ENCODE measurements at places on chromosomes 4 and X.

GRCh38 chrX:72045552-72046277 lies 86.0 kb downstream of the RTL5 start:
- DNase-seq = no peak

DNA sequence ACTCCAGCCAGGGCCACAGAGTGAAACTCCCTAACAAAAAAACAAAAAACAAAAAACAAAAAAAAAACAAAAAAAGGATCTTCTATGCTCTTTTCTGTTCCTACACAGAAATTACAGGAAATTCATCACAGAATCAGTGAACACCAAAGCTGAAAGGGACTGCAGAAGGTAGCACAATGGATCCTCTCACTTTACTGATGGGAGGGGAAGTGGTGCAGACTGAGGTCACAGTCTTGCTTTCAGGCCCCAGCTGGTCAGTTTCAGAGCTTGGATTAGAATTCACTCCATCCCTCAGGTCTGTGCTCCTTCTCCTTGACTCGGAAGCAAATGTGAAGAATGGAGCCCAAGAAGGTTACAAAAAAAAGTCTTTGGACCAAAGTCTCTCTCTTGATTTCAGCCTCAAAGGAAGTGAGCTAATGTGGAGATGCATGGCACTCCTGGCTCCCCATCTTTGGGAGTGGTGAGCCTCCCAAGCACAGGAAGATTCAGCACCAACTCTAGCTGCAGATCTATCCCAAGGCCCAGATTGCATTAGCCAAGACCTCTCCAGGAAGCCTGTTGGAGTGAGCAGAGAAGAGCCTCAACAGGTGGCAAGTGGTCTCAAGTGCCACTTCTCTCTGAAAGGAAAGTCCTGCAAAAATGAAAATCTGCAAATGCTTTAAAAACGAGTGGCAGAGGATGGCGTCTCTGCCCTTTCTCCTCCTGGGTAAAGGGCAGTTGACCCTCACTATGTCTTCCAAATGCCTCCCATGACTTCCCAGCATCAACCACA lies 176.0 kb downstream of the MAML3 start:
- no peak for DNase-seq

DNA sequence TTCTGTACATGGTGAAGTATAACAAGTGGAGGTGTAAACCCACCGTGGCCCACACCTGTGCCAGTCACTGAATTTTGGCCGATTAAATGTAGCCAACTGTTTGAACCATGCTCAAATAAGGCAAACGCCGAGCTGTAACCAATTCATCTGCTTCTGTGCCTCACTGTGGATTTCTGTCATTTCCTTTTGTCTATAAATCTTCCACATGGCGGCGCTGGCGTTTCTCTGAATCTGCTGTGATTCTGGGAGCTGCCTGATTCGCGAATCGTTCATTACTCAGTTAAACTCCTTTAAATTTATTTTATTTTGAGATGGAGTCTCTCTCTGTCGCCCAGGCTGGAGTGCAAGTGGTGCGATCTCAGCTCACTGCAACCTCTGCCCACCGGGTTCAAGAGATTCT lies 19.2 kb downstream of the SUPT20HL2 start:
- DNase-seq = peak; percentile 4

DNA sequence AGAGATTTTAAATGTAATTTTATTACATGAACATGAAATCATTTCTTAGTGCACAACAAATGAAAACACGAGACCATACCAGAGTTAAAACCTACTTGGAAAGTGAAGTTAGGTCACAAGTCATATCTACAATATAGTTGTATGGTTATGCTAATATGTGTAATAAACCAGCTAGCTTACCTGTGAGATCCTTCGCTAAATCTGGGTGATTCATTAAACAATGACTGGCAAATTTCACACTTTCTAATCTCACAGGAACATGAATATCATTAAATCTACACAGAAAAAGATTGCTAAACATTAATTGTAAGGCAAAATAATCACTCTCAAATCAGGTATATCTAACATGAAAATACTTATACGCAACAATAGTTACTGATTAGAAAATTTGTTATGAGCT lies 67.6 kb downstream of the PDS5A start:
- DNase-seq = no peak

DNA sequence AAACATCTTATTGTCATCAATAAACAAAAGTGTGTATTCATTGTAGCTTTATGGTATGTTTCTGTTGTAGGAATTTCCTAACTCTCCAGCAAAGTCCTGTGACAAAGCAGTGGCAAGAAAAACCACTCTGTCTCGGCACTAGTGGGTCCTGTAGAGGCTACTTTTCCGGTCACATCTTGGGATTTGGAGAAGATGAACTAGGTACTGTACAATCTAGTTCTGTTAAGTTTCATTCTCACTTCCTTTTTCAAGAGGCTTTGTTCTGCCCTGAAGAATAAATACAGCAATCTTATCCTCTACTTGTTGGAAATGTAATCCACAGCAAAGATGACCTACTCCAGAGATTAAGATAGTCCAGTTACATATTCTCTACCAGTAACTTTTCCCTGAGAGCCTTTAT lies 69.3 kb downstream of the HHIP start:
- DNase-seq = no peak

GRCh38 chrX:130909469-130910136 lies 6.6 kb upstream of the ENOX2 start:
- DNase-seq = no peak

GRCh38 chrX:42837101-42837726 lies 59.3 kb upstream of the PPP1R2C start:
- DNase-seq = no peak

- peak; percentile 4 for DNase-seq
Observed at GRCh38 chrX:29044423-29045184, 457.4 kb downstream of the IL1RAPL1 start.

DNA sequence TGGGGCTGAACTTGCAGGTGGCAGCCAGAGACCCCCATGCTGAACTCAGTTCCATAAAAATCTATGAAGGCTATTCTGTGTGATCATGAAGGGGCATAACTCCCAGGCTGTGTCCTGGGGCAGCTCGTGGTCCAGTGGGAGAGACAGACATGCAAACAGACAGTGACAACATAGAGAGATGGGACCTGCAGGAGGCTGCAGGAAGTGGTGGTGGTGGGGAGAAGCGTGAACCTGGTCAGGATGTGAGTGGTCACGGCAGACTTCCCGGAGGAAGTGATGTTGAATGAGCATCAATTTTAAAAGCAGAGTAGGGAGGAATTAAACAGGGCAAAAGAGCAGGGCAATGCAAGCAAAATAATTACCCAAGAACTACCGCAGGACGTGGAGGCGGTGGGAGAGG lies 23.2 kb upstream of the SORCS2 start:
- DNase-seq = no peak

Data from fibroblast of skin of left quadriceps (primary cell).